ENCODE measurements at places on chromosomes 4 and X.

DNA sequence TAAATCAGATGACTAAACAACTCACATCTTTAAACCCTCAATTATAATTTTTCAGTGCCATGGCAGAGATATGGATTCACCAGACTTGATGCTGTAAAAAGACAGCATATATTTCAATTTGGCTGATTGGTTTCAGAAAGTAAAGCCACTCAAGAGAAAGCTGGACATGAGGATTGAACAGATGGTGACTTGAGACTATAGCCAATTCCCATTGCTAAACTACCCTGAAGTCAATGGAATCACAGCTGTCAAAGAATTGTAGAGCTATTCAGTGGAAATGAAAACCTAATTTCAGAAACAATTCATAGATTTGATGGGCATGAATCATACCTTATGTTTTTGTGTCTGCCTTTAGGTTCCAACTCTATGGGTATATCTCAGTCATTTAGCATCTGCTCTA is 510.6 kb upstream of the BOD1L1 start:
- no peak for DNase-seq

DNA sequence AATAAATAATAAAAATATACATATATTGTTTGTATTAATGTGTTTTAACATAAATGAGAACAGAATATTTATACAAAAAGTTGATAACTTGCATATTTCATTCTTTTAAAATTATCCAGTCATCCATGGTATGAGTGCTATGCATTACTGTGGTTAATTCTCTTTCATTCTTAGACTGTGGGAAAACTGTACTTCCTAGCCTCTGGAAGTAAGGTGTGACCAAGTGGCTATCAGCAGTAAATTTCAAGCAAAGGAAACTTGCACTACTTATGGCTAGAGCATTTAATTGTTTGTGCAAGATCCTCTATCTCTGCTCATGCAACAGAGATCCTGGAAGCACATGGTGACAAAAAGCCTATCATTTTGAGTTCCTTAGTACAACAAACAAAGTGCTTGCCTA is 1054.5 kb upstream of the PABPC4L start:
- no peak for DNase-seq

GRCh38 chr4:73450398-73451004 is 14.5 kb downstream of the AFP start:
- peak; percentile 92 for DNase-seq

DNA sequence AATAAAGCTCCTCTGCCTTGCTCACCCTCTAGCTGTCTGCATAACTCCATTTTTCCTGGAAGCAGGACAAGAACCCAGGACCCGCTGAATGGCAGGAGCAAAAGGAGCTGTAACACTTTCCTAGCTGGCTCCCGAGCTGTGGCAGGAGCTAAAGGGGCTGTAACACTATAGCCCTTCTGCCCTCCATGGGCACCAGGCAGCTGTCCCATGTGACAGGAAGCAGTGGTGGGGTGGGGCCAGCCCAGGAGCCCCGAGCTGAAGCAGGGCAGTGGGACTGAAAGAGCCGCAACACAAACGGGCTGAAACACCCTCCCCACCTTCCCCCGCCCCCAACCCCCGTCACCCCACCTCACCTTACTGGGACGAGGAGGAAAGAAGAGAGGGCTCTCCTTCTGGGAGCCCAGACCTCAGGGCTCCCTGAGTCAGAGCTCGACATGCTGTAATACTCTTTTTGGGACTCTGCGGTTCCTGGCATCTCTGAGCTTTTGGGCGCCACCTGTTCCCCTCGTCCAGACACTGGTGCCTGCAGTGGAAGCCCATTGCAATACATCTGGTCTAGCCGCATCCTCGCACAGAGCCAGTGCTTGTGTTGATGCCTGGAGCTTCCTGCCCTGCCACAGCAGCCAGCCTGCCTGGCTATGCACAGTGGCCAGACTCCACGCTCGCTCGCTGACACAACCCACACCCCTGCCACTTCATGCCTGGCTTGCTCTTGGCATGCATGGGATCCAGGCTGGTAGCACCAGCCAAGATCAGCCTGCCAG is 39.4 kb downstream of the PPM1K start:
- no peak for DNase-seq

DNA sequence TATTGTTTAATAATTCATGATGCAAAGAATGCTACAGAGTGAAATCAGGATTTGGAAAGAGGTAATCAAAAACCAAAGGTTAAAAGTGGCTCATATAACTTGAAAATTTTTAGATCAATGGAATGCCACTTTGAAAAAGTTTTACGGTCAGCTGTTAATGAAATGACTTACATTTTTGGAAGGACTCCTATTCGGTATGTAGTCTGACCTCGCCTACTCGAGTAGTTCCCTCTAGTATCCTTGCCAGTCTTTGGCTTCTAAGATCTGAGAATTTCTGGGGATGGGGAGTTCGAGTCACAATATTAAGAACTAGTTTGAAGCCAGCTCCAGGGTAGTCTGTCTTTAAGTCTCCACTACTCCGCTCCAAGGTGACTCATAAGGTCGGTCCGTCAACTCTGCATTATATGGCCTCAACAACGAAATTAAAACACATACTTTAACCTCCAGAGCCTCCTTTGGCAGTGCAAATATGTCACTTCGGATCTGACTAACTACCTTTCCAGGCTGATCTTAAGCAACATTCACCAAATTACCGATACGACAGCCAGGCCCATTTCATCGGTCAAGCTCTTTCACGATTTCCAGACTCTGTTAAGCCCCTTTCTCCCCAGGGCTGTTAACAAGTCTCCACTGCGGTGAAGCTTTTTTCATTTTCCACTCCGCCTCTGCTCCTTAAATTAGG is 733 bp upstream of the NAA15 start:
- no peak for DNase-seq

- DNase-seq, result no peak
Measured at GRCh38 chrX:115251458-115252233, 17.8 kb upstream of the LRCH2 start.

- DNase-seq, result no peak
Measured at GRCh38 chrX:12921886-12922598, 15.6 kb downstream of the TLR8 start.

- DNase-seq, result no peak
Measured at GRCh38 chrX:13103914-13104274, 59.5 kb upstream of the FAM9C start.

DNA sequence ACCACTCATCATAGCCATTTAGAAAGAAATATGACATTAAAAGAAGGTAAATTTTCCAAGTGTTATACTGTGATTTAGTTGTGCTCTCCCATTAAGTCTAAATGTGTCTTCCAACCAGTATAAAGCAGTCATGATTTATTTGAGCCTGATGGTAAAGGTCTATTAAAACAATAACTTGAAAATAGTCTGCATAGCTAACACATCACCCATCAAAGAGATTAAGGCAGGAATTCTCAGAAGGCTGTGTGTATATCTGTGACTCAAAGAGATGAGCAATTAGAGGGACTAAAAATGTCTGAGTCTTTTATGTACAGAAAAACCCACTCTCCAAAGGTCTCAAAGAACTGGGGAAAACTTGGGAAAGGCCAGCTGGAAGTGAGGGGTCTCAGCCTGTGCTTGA is 70.3 kb upstream of the IQCM start:
- DNase-seq, result no peak

DNA sequence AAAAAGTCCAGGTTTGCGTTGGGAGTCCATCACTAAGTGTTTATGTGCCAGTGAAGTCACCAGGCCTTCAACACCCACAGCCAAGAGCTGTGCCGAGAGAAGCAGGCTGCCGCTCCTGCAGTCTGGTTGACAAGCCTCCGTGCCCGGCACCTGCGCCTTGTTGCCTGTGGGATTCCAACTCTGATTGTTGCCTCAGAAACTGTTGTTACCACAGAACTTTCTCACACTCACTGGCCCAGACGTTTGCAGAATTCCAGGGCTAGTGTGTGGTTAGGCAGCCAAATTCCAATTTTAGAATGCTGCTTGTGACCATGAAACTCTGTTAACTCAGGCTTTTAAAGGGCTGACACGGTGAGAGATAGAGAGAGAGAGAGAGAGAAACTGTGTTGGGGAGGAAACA is 119.5 kb upstream of the LIMCH1 start:
- DNase-seq, result no peak

DNA sequence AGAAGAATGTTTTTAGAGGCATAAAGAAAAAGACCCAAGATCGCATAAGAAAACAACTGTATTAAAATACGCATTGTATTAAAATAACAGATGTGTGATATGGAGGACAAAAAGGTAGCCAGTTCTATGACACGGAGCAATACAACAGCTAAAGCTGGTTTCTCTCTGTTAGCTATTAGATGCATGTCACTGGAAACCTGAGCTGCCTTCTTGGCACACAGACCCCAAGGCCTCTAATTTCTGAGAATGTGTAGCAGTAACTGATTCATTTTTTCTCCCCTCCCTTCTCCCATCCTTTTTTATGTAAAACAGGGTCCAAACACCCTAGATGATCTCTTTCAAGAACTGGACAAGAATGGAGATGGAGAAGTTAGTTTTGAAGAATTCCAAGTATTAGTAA is 4.1 kb downstream of the S100G start:
- DNase-seq, result no peak

DNA sequence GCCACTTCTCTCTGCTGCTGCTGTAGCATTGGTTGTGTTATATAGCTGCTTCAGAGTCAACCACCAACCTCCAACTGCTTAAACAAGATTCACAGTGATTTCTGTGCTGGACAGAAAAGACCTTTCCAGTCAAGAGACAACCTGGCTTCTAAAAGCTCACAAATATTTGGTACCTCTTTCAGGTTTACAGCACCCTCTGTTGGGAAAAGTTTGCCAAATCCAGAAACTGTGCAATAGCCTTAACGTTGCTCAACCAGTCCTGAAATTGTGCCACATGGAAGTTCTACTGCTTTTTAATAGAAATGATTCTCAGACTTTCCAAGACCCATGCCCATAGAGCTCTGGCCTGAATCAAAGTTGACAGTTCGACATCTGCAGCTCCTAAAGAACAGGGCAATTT is 842.1 kb upstream of the HTR2C start:
- no peak for DNase-seq

Data from NCI-H510A treated with DMSO at 0.1 percent for 48 hours (cell line).